Stimulated activated CD4-positive, alpha-beta T cell treated with anti-CD3 and anti-CD28 coated beads, Interleukin-12 subunit alpha, Interleukin-12 subunit beta, amount 100 ng/mL, for 24 hours (primary cell): ENCODE measurements at places on chromosomes 7 and 10.
A peak's percentile ranks its signal among the peaks of the same experiment; 100 is the strongest.

GRCh38 chr7:30596014-30596641, 1.4 kb downstream of the GARS1 start:
- no peak for DNase-seq

DNA sequence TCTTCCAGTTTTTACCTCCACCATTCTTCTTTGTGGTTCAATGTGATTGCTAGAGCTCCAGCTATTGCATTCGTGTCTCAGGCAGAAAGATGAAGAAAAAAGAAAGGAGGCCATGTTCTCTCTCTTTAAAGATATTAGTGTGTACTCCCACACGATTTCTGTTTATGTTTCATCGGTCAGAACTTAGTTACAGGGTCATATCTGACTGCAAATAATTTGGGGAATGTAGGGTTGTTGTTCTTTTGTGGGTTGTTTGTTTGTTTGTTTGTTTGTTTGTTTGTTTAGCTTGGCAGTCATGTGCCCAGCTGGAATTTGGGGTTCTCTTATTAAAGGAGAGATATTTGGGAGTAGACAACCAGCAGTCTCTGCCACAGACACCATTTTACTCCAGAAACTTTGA, 53.6 kb upstream of the PIK3CG start:
- DNase-seq = no peak

- DNase-seq = no peak
Observed at GRCh38 chr7:18566829-18567228, 71.3 kb downstream of the HDAC9 start.

DNA sequence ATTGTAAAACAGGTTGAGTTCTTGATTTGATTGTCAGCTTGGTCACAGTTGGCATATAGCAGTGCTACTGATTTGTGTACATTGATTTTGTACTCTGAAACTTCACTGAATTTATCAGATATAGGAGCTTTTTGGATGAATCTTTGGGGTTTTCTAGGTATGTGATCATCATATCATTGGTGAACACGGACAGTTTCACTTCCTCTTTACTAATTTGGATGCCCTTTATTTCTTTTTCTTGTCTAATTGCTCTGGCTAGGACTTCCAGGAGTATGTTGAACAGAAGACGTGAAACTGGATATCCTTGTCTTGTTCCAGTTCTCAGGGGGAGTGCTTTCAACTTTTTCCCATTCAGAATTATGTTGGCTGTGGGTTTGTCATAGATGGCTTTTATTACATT, 86.9 kb downstream of the EXOC4 start:
- DNase-seq = no peak

GRCh38 chr10:114648368-114648767, 9.7 kb downstream of the ABLIM1 start:
- no peak for DNase-seq

- no peak for DNase-seq
Observed at GRCh38 chr7:66379542-66380160, 174.5 kb downstream of the TPST1 start.

DNA sequence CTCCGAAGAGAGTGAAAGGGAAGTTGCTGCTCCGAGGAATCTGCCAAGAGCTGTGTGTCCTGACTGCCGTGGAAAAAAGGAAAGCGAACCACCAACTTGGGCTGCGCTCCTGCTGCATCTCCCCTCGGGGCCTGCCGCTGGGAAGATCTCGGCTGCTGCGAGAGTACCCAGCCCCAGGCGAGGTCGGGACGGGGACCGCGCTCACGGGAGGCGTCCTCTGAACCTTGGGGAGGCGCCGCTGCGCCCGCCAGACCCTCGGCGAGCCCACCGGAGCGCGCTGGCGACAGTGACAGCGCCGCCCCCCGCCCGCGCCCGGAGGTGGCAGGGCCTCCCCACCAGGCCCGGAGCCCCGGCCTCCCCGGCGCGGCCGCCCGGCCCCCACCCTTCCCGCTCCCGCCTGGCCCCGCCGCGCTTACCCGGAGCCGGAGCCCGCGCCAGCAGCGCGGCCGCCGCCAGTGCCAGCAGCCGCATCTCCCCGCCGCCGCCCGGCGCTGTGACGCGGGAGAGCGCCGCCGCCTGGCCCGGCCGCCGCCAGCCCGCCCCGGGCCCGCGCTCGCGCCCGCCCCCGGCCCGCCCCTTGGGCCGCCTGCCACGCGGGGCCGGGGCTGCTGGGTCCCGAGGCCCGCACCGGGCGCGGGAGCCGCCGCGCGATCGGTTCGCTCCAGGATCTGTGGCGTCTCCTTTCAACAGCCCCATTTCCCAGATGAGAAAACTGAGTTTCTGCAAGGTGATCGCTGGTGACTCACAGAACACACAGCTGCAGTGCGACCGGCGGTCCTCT, at the start of gene VSTM4:
VSTM4 (minus strand) TSS at position 508 of the 781 bp plus-strand sequence; CDS start at position 471, 37 bp downstream.
- DNase-seq = no peak

- no peak for DNase-seq
Observed at GRCh38 chr7:157501581-157501980, 164.8 kb downstream of the DNAJB6 start.

DNA sequence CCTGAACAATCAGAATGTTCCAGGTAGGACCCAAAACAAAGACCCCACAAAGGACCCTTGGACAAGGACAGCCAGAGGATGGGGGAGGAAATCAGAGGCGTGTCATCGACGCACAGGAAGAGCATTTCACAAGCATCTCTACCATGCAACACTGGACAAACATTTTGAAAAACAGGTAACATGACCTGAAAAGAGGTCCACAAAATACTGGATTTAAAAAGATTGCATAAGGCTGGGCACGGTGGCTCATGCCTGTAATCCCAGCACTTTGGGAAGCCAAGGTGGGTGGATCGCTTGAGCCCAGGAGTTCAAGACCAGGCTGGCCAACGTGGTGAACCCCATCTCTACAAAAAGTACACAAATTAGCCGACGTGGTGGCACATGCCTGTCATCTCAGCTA, 60.5 kb upstream of the RNF32 start:
- no peak for DNase-seq

DNA sequence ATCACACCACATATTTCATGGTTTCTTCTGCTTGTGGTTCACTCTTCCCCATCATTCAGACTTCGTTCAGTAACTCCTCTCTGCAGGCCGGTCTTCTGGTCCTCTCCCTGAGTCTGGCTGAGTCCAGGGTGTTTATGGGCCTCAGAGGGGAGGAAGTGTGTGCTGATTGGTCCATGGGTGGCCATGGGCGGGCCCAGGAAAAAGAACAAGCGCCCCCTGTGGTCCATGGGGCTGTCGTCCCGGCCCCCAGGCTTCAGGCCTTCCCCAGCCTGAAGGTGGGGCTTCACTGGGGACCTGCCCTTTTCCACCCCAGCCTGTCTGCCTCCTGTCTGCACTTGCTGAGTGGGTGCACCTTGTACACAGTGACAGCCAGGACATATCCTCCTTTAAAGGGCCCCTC, 123.7 kb downstream of the VIPR2 start:
- DNase-seq = no peak

DNA sequence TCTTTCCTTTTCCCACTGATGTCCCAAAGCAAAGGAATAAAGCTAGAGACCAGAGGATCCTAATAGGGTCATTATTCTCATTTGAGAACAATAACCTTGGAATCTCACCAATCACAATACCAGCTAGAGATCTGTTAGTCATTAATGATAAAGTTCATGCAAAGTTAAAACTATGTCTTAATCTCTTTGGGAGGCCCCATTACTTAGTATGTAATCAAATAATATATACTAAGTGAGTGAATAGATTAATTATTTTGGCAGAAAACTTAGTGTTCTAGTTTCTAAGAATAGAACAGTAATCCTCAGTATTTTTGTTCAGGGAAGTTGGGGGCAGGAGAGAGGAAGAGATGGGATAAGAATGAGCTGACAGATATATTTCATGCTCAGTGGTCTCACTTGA, 227.2 kb downstream of the MTERF1 start:
- no peak for DNase-seq

GRCh38 chr7:32914184-32914583, 22.6 kb upstream of the KBTBD2 start:
- no peak for DNase-seq

GRCh38 chr10:76091926-76092325, 660.5 kb downstream of the LRMDA start:
- DNase-seq = no peak

- peak; percentile 60 for DNase-seq
Observed at GRCh38 chr10:102120142-102120990, at the start of gene LDB1. LDB1 (minus strand) TSS chr10:102120368; CDS start chr10:102120110, 258 bp downstream.

- no peak for DNase-seq
Observed at GRCh38 chr7:97226541-97226940, 109.0 kb downstream of the SDHAF3 start.

DNA sequence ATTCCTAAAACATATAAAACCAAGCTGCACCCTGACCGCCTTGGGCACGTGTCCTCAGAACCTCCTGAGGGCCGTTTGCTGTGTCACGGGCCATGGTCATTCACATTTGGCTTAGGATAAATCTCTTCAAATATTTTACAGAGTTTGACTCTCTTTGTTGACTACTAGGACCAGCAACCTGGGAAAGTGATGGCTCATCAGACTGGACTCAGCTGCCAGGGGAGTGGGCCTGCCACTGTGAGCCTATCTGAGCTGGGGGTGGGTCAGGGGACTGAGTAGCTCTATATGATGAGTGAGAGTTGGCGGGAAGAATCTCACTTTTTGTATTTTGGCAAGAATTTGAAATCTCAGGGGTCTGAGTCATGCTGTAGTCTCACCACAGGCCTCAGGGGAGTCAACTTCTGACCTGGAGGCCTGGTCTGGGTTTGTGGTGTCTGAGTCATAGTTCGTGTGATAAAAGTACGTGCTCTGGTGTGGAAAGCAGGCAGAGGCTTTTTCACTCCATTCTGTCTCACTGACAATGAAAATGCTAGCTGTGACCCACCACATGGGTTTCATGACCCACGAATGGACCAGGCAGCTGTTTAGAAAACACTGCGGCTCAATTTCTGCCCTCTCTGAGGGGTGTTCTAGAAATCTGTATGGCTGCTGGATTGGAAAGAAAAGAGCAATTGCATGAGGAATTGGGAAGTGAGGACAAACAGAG, 4.2 kb upstream of the UPP1 start:
- DNase-seq = peak; percentile 64

DNA sequence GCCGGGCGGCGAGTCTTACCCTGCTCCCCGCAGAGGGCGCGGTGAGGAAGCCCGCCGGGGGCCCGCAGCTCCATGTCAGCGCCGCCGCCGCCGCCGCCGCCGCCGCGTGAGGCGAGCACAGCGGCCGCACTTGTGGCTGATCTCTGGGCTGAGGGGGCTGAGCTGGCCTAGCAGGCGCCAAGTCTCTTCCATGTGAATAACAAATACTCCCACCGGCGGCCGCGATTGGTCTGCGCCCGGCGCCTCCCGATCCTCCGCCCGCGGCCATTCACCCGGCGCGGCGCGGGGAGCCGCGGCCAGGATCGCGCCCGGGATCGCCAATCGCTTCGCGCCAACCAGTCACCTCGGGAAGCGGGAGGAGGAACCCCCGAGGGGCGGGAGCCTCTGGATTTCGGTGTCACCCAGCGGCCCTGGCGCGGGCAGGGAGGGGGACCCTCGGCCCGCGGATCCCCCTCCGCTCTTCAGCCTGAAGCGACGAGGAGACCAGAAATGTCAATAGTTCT, at the start of gene GRM8:
GRM8 (minus strand) TSS at position 164 of the 503 bp plus-strand sequence.
- DNase-seq = no peak

GRCh38 chr7:30514776-30515175, 10.1 kb upstream of the GGCT start:
- DNase-seq = no peak

DNA sequence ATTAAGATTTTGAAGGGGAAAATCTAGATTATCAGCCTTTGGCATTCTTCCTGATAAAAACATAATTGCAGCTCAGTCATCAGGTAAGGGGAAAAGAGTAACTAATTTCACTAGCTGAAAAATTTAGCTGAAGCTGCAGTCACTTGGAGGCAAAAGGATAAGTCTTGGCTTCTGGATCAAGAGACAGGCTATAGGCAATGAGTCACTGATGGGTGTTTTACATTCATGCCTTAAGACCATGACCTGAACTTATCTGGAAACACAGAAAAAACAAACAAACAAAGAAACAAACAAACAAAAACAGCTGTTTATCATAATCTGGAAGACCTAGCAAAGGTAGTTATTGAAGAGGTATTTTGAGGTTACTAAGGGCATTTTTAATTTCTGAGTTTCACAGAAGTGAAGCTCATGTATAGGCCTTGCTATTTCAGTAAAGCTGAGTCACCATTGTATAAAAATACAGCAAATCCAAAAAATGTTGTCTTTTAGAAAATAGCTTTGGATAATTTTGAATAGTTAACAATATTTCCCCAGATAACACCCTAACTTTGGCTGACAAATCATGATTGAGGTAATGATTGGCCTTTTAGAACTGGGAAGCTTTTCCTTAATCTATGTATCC, 40.3 kb downstream of the ZNF22 start:
- DNase-seq = no peak

GRCh38 chr7:94630855-94631254, 25.1 kb downstream of the SGCE start:
- DNase-seq = no peak

DNA sequence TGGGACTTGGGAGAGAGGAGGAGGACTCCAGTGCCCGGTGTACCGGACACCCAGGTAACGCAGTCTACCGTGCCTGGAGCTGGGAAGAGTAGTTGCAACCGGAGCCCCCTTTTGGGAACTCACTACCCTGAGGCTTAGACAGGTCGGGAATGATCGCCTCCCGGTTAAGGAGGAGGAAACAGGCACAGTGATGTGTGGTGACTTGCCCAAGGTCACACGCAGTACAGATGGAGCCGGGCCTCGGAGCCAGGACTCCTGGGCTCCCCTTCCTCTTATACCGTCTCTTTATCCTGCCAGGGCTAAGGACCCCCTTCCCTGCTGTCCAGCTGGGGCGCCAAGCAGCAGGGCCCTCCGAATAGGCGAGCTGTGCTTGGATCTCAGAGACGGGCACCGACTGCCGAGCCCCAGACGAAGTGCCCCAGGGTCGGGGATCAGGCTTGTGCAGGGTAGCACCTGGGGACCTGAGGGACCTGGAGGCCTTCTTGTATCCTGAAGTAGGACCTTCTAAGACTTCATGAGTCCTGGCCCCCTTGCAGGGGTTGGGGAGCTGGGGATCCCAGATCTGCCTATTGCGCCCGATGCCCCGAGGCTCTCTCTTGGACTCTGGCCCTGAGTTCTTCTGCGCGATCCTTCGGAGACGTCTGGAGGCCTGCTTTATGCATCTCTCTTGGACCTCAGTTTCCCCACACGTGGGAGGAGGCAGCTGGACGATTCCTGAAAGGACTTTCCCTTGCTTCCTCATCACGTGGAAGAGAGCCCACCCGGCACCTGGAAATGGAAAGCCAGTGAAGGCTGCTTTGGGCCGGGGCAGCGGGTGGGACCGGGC, 767 bp upstream of the CYP26A1 start:
- no peak for DNase-seq

- no peak for DNase-seq
Observed at GRCh38 chr10:20877986-20878983, 18.8 kb downstream of the NEBL start.

DNA sequence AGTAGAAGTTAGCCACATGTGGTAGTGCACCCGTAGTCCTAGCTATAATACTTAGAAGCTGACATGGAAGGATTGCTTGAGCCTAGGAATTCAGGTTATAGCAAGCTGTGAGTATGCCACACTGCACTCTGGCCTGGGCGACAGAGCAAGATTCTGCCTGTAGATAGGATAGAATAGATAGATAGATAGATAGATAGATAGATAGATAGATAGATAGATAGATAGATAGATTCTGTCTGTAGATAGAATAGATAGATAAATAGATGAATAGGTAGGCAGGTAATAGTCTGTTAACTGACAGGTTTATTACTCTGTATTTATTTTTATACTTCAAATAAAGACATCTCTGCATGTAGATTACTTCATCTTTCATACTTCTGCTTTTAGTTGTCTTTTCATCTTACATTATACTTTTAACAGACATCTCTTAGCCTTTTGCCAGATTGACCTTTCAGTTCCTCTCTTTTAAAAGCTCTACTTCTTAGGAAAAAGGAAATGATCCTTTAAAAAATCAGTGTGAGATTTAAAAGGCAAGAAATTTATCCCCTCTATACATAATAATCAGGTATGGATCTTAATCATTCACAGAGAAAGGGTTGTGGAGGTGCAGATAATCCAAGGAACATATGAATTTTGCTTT, 31.8 kb downstream of the CCAR1 start:
- no peak for DNase-seq
